ENCODE measurements at places on chromosomes 1 and 21. TPM values are rescaled to one million over a fixed set of nuclear protein-coding genes. Genes with fewer than 3 reads are reported as not detected.

CD52 gene
- 1.1 TPM for polyA plus RNA-seq

VWA1 gene
- 64.5 TPM for polyA plus RNA-seq

SAMSN1 gene
- polyA plus RNA-seq, result 1.6 TPM

BACE2 gene
- 54.7 TPM for polyA plus RNA-seq
